ENCODE measurements at places on chromosomes 6 and 20. TPM values are rescaled to one million over a fixed set of nuclear protein-coding genes. Genes with fewer than 3 reads are reported as not detected.

The APCDD1L gene
- total RNA-seq, result 0.23 TPM

The HLA-DPA1 gene
- 86.9 TPM for total RNA-seq

DNA sequence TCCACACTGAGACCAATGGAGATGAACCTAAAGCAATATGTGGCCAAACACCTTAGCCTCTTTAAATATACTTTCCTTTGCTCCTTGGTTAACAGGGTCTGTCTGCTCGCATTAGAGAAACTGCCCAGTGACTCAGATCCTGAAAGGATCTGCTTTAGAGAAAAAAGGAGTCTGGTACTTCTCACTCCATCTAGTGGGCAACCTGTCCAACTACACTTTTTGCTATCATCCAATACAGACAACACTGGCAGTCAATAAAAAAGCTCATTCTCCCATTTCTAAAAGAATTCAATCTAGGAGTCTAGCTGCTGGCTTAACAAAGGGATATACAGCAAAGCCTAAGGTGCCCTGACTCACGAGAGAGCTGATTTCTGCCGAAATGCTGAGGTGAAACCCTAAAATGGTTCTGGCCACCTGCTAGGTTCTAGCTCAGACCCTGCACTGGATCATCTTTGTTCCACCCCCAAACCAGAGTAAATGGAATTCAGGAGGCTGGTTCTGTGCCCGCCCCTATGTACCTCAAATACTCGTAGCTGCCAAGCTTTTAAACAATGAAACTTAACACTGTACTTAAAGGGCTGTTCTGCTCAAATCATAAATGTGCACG, 11.5 kb downstream of the GNL1 start:
- H3K27me3 ChIP-seq, result no peaks in the 10 kb centered on the region
- peaks cover 8% of the 10 kb centered on the region for H3K4me1 ChIP-seq
- no peak overlapping the region for H3K27ac ChIP-seq
- H3K36me3 ChIP-seq, result peaks cover 44% of the 10 kb centered on the region
- no peak overlapping the region for H3K4me3 ChIP-seq

DNA sequence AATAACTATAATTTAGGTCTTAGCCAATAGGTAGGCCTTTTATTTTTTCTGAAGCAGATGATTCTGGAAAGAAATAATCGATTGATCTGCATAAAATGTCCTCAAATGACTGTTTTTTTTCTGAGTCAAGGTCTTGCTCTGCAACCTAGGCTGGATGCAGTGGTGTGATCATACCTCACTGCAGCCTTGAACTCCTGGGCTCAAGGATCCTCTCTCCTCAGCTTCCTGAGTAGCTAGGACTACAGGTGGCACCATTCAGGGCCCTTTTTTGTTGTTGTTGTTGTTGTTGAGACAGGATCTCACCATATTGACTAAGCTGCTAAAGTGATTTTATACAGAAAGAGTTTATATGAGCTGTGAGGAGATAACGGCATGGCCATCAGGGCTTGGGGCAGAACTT, 18.2 kb downstream of the GLYATL3 start:
- H3K4me3 ChIP-seq, result no peak overlapping the region
- H3K36me3 ChIP-seq, result no peaks in the 10 kb centered on the region
- no peaks in the 10 kb centered on the region for H3K4me1 ChIP-seq
- DNase-seq, result no peak
- H3K27ac ChIP-seq, result no peak overlapping the region
- H3K27me3 ChIP-seq, result no peaks in the 10 kb centered on the region
